K562 (cell line): ENCODE measurements at places on chromosomes 13 and 19. TPM values are rescaled to one million over a fixed set of nuclear protein-coding genes. Genes with fewer than 3 reads are reported as not detected.

Gene ECSIT
- polyA plus RNA-seq: 55.7 and 60.9 TPM in 2 replicates

Gene CKM
- 0.08 and 0.17 TPM in 2 replicates for polyA plus RNA-seq

Gene RNASEH2B
- polyA plus RNA-seq: 44.3 and 44.5 TPM in 2 replicates

Gene LRRC63
- polyA plus RNA-seq: 0.19 and 0.41 TPM in 2 replicates

Gene RSPH6A
- 0.07 and 0.15 TPM in 2 replicates for polyA plus RNA-seq

Gene LIN7B
- polyA plus RNA-seq: 15.7 and 18.3 TPM in 2 replicates

Gene ERFL
- polyA plus RNA-seq: 0.31 and 0.33 TPM in 2 replicates

Gene ITM2B
- polyA plus RNA-seq: 34.8 and 36.9 TPM in 2 replicates

Gene ZNF98
- 0.40 TPM in 1 of 2 replicates, not detected in the other for polyA plus RNA-seq

Gene HRC
- 11.8 and 13.7 TPM in 2 replicates for polyA plus RNA-seq

Gene FARP1
- polyA plus RNA-seq: 0.03 and 0.05 TPM in 2 replicates

Gene GRK1
- polyA plus RNA-seq: not detected in 2 replicates

Gene FFAR3
- polyA plus RNA-seq: not detected in 2 replicates

Gene PSG2
- not detected in 2 replicates for polyA plus RNA-seq

Gene C1QTNF9
- polyA plus RNA-seq: not detected in 2 replicates

Gene GPC6
- 0.01 and 0.03 TPM in 2 replicates for polyA plus RNA-seq

Gene BEST2
- polyA plus RNA-seq: not detected in 2 replicates

Gene CYP2A6
- not detected in 2 replicates for polyA plus RNA-seq

Gene HOMER3
- polyA plus RNA-seq: 3.7 and 6.4 TPM in 2 replicates

Gene PNMA8C
- polyA plus RNA-seq: 0.05 TPM in 1 of 2 replicates, not detected in the other

Gene CEACAM20
- not detected in 2 replicates for polyA plus RNA-seq

Gene FFAR2
- not detected in 2 replicates for polyA plus RNA-seq

Gene ATP4A
- not detected in 2 replicates for polyA plus RNA-seq

Gene PDE4C
- 0.81 and 0.89 TPM in 2 replicates for polyA plus RNA-seq

Gene SIPA1L3
- polyA plus RNA-seq: 2.7 and 2.9 TPM in 2 replicates

Gene VSTM1
- not detected in 2 replicates for polyA plus RNA-seq

Gene LGALS4
- polyA plus RNA-seq: 0.29 TPM in 1 of 2 replicates, not detected in the other

Gene ZNF845
- polyA plus RNA-seq: 2.9 and 3.2 TPM in 2 replicates

Gene LILRA1
- polyA plus RNA-seq: not detected in 2 replicates

Gene ATP4B
- polyA plus RNA-seq: not detected in 2 replicates

Gene TDRD12
- polyA plus RNA-seq: not detected in 2 replicates

Gene SULT2A1
- not detected in 2 replicates for polyA plus RNA-seq

Gene MIA
- polyA plus RNA-seq: 0.21 and 1.1 TPM in 2 replicates

Gene ZNF560
- 0.03 and 0.04 TPM in 2 replicates for polyA plus RNA-seq

Gene KCNN4
- 37.6 and 37.7 TPM in 2 replicates for polyA plus RNA-seq

Gene PRODH2
- not detected in 2 replicates for polyA plus RNA-seq

Gene LAMP1
- 28.7 and 30.5 TPM in 2 replicates for polyA plus RNA-seq

Gene CLEC17A
- polyA plus RNA-seq: not detected in 2 replicates

Gene LIG4
- polyA plus RNA-seq: 4.5 and 6.0 TPM in 2 replicates

Gene RDH8
- not detected in 2 replicates for polyA plus RNA-seq
